Activated CD4-positive, alpha-beta T cell treated with anti-CD3 and anti-CD28 coated beads for 1 hour (primary cell): ENCODE measurements at places on chromosomes 16 and 17.

- DNase-seq, result no peak
Observed at GRCh38 chr16:87562201-87562600, 40.1 kb upstream of the JPH3 start.

DNA sequence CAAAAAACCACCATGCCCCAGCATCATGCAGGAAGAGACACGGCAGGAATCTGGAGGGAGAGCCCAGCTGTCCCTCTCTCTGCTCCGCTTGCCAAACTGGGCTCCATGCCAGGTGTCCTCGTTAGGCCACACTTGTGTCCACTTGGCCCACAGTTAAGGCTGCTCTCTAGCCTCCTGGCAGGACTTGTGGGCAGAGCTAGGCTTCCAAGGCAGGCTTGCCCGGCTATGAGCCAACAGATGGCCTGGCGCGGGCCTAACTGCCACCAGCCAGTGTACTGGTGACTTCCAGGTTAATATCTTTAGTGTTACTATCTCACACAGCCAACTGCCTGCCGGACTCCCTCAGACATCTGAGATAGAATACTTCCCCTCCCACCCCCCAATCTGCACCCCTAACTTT, 10.6 kb downstream of the ATP6V0D1 start:
- no peak for DNase-seq

DNA sequence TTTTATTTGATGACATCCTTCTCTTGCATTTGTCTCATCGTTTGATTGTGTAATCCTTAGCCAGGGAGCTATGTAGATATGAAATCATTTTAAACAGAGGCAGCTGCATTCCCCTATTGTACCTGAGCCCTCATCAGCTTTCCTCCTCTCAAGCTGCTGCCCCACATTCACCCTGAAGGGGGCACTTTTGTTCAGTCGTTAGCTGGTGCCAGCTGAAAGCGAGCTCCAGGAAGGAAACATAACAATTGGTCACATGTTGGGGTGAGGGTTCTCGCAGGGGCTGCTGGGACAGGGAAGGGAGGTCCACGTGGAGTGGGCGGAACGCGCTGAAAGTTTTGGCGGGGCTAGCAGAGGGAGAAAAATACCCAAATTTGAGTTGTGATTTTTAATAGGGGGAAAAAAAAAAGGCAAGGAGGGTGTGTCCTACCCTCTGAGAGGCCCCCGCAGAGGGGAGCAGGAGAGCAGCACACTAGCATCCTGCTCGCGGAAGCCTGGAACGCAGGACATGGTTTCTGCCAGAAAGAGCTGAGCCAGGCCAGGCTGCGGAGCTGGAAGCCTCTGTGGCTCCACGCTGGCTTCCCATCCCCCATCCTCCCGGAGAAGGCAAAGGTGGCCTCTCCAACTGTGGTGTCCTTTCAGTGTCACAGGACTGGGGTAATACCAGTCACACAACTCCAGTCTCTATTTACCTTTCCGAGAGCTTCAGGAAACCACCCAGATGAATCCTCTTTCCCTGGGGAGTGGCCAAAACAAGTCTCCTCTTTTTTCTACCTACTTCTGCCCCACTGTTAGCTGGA, 8.5 kb upstream of the MSL1 start:
- DNase-seq, result peak; percentile 85

- DNase-seq, result no peak
Observed at GRCh38 chr16:10877472-10877946, 507 bp downstream of the CIITA start.

DNA sequence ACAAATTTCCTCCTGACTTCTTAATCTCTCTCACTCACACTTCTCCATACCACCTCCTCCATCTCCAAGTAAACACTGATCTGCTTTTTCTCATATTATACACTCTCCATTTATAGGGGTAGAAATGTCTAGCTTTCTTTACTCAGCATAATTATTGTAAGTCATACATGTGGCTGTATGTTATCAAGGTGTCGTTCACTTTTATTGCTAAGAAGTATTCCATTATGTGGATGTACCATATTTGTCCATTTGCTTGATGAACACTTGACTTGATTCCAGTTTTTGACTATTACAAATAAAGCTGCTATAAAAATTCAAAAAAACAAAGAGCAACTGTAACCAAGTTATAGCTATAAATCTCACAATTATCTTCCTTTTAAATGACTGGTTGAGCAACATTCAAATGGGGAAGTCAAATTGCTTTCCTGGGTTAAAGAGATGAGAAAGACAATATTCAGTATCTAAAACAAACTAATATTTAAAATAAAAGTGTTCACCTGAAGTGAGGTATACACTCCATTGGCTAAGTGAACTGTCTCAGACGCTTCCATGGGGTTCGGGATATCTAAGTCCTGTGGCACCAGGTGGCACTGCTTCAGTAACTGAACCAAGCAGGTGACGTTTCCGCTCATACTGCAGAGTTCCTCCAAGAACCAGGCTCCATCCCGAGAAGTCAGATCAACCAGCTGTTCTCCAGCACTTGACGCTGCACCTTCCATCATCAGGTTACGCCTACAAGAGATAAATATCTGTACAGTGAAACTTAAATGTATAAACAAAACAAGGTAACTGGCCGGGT, 32.6 kb upstream of the ARL6IP1 start:
- no peak for DNase-seq
